ENCODE measurements at places on chromosomes 6 and 20.

DNA sequence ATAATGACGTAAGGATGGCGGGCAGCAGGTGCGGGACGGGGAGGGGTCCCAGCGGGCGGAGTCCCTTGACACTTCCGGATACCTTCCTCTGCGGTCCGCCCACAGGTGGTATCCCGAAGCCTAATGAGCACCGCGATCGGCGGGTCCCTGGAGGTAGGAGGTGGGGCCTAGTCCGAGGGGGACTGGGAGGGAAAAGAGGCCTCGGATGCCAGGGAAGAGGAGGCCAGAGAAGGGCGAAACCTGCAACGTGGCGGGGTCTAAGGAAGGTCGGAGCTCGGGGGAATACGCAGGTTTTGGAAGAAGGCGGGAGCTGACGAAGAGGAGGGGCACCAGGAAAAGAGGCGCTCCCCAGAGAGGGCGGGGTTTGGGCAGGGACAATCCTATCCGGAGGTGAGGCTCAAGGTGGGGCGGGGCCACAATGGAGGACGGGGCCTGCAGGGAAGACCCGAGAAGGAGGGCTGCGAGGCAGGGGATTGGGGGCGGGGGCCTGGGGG, 3.7 kb downstream of the PRSS16 start:
- DNase-seq = no peak

DNA sequence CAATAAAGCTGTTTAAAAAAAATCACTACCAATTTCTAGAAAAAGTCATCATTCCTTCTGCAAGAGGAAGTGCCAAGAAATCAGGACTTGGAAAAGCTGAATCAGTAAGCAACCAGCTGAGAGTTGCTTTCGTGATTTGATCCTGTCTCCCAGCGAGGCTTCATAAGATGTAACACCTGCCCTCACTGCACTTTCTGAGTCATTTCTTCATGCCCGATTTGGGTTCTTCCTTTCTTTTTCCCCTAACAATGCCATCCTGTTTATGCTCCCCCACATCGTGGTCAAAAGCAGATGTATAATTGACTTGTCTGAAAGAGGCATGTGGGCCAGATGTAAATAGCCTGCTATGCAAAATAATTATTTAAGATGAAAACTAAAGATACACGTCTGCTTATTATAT, 52.1 kb downstream of the RIPOR2 start:
- DNase-seq = no peak

DNA sequence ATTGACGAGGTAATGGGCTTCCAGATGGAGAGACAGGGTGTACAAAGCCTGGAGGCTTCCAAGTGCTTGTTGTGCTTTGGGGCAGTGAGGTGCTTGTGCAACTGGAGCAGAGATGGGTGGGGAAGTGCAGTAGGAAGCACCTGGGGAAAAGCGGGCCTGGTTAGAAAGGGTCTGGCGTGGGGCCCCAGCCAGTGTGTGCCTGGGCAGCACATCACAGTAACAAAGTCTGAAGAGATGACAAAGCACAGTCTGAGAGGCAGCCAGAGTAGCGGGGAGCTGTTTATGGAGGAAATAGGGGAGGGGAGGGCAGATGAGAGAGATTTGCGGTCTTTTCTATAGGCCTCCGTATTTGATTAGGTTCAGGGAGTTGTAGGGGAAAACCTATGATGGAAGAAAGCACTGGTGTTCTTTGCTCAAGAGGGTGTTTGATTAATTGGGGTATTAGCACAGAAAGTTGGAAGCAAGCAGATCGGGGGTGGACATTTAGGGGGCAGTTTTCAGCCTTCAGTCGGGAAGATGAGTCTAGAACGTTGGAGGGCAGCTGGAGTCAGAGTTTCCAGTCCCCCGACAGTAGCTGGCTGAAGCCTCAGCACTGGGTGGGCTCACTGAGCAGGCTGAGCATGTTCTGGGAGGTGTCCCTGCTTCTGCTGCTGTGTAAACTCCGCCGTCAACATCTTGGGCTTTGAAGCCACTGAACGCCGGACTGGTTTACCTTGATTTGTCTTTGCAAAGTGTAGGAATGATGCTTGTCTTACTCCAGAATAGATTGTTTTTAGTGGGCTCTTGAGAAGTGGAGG, 15.5 kb upstream of the MROH8 start:
- DNase-seq = no peak

GRCh38 chr6:105920071-105920470, 166.1 kb upstream of the PRDM1 start:
- DNase-seq = no peak

DNA sequence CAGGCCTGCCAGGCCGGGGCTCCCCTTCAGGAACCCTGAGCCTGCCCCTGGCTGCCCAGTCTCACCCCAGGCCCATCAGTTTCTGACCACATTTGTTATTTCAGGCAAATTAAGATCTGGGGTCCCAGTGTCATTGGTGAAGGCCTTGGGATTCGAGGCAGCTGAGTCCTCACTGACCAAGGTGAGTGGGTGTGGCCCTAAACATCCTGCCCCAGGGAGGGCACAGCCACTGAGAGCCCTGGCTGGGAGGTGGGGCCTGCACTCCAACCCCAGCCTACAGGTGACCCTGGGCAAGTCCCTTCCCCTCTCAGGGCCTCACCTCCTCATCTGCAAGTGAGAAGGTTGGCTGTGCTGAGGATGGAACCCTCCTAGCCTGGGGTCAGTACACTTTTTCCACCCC, 23.8 kb downstream of the BPIFB1 start:
- no peak for DNase-seq

DNA sequence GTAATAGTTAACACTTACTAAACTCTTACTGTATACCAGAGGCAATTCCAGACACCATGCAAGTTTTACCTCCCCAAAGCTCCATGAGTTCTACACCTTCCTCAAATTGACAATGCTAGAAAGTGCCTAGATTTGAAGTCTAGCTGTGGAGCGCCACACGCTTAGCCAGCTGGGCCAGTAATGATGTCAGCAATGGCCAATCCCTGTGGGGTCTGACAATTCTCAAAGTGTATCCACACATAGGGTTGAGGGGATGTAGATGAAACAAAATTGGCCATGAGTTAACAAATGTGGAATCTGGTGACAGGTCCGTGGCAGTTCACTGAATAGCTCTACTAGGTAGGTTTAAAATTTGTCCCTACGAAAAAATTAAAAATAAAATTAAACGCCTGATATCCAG, 1.3 kb downstream of the ZNF343 start:
- DNase-seq = no peak

GRCh38 chr6:163301726-163302635, 112.5 kb upstream of the QKI start:
- no peak for DNase-seq

DNA sequence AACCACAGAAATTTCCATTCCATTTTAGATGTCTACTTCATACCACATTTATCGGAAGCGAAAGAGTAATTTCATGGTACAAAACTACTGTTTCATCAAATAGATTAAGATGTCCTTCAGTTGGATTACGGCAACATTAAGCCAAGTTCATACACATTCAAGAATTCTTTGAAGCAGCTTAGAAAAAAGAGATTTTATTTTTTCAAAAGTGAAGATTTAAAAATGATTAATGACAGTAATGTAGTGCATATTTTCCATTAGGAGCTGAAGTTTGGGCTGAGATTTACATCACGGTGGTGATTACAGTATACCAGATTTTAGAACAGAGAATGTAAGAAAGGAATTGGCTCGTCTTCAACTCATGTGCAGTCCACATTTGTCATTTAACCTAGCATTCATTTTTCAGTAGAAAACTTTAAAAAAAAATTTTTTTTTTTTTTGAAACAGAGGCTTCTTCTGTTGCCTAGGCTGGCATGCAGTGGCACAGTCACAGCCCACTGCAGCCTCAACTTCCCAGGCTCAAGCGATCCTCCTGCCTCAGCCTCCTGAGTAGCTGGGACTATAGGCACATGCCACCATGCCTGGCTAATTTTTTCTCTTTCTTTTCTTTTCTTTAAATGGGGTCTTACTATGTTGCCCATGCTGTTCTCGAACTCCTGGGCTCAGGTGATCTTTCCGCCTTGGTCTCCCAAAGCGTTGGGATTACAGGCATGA, 1.9 kb downstream of the SYNJ2 start:
- no peak for DNase-seq

DNA sequence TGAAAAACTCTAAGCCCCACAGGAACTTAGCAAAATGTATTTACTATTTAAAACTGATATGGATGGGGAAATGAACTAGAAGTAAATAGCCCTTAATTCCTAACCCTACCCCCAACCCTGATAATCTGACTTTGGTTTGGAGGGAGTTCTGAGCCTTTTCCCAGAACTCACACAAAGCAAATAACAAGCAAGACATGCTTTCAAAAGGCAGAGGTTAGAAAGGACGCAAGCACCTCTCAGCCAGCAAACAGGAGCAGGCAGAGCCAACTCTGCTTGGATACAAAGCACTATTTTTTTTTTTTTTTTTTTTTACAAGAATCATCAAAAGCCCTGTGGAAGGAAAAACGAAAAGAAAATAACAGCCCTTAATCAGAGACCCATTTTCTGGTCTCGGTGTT, 58.7 kb downstream of the SLC22A23 start:
- DNase-seq = no peak

- DNase-seq = no peak
Measured at GRCh38 chr6:48713612-48714011, 602.6 kb upstream of the PTCHD4 start.

DNA sequence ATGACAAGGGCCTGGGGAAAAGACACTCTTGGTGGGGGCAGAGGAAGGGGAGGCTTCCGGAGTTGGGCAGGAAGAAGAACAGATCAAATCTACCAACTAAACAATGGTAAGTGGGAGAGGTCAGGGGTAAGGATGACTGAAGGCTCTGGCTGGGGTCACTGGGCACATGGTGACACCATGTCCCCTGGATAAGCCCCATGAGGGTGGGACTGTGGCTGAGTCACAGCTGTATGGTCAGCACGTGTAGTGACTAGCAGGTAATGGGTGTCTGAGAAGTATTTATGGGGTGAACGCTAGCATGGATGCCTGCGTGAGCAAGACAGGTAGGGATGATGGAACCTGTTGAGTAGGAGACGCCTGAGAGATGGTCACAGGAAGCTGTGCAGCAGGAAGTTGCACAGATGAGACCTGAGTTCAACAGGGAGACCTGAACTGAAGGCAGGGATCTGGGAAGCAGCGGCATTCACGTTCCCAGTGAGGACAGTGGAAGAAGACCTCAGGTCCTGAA, 64.5 kb upstream of the SNX9 start:
- no peak for DNase-seq

DNA sequence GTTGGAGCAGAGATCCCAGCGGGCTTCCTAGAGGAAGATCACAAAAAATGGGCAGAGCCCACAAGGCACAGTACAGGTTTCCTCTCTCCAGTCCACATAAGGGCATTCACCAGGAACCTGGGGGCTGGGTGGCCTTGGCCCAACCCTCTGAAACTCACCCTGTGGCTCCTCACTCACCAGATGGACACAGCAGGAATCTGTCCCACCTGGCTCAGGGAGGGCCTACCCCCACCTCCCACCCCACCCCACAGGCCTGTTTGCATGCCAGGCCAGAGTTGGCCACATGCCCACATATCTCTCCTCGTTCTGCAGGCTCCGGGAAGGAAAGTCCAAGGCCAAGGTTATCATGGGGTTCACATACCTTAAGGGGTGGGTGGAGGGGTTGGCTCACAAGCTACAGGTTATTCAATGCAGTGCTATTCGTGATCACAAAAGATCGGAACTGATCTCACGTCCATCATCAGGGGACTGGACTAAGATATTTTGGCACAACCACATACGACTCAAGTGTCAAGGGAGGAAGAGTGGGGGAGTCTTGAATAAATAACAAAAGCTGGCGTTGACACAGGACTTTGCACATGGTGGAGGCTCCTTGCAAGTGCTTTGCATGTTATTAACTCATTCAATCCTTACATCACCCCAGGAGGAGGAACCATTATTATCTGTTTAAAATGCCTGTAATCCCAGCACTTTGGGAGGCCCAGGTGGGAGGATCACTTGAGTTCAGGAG, 13.0 kb downstream of the RIPOR3 start:
- no peak for DNase-seq

DNA sequence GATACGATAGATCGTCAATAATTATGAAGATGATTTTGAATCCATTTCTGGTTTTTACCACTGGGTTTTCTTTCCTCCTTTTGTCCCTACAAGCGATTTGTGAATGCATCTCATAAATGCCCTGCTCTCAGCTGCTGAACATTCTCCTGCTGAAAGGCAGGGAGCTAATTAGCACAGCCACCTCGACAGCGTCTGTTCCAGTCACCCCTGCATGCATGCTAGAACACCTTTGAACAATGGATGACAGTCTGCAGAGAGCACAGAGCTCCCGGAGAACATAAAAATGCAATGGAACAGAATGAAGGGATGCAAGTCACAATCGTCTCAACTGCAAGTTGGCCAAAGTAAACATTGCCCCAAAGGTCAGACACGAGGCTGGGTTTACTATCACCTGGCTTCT, 105.8 kb downstream of the SLC35B3 start:
- DNase-seq = no peak

GRCh38 chr6:46097366-46097765, 32.4 kb upstream of the ENPP4 start:
- DNase-seq = no peak

DNA sequence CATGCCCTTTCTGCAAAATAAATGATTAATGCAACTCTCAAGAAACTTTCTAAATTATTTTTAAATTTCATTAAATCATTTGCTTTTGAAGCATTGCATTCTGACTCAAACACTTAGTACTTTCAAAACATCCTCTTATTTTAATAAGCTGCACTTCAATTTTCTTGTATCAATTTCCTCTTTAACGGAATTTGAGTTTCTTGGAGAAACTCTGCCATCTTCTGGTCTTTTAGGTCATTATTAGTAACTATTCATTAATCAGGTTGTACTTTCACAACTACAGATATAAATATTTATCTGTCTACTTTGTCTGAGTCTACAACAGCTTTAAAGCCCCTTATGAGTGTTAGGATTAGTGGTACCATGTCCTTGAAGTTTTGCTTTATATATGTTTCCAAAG, 30.2 kb downstream of the TMX4 start:
- no peak for DNase-seq

- DNase-seq = no peak
Measured at GRCh38 chr6:52102405-52102804, 15.0 kb upstream of the PKHD1 start.

DNA sequence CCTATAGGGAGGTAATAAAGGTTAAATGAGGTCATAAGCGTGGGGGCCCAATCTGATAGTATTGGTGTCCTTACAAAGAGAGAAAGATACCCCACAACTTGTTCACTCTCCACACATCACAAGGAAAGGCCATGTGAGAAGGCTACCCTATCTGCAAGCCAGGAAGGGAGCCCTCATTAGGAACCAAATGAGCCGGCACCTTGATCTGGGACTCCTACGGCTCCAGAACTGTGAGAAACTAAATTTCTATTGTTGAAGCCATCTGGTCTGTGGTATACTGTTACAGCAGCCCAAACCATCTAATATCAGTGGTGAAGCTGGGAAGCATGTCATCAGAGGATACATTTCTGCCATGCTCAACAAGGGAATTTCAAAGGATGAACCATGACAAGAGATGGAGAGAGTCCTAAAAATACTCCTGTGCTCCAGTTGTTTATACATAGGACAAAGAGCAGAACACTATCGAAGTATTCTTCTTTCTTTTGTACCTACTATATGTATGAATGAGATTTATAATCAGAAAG, 10.4 kb downstream of the COX7A2 start:
- DNase-seq = no peak

GRCh38 chr6:2957696-2958330, 13.6 kb downstream of the SERPINB6 start:
- no peak for DNase-seq
